ENCODE measurements at places on chromosomes 16 and 17.
A peak's percentile ranks its signal among the peaks of the same experiment; 100 is the strongest.

GRCh38 chr16:88454523-88454947 is 1.5 kb downstream of the ZFPM1 start:
- no peak for DNase-seq

DNA sequence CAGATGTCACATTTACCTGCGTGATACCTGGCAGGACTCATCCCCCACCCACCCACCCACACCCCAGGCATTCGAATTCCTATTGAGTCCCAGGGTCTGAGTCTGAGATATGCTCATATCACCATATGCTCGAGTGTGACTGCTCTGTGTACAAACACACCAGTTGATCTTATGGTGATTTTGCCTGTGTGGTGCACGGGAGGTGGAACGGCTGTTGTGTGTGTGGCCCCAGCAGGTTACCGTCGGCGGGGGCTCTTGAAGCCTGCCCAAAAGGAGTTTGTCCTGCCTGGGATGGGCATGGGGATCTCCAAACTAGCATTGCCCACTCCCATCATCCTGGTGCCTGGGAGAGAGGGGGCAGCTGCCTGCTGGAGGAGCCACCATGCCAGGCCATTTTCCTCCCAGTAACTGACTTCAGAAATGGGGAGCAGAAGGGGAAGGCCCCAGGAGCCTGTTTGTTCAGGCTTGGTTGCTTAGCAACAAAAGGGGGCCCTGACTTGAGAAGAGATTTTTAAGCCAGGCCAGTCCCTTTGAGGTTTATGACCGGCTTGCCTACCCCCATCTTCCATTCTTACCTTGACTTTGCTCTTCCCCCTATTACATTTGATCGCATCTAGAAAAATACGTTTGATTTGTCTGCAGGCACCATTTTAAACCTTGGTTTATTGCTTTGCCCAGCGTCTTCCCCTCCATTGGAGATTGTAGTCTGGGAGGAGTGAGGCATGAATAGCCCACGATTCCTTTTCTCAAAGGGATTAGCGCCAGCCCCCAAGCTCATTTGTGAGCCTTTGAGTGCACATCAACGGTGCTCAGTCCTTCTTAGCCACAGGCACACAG is 217.7 kb downstream of the CCDC182 start:
- DNase-seq: no peak

GRCh38 chr16:77989846-77990245 is 32.5 kb upstream of the CLEC3A start:
- no peak for DNase-seq

- peak; percentile 85 for DNase-seq
Observed at GRCh38 chr16:30628628-30629540, 18.7 kb upstream of the ZNF689 start.
